ENCODE measurements at places on chromosomes 13 and 19. TPM values are rescaled to one million over a fixed set of nuclear protein-coding genes. Genes with fewer than 3 reads are reported as not detected.
A peak's percentile ranks its signal among the peaks of the same experiment; 100 is the strongest.

Gene ZNF573
- 6.1 TPM for total RNA-seq

Gene SH2D3A
- 24.9 TPM for total RNA-seq

Gene BEST2
- not detected for total RNA-seq

Gene REEP6
- total RNA-seq, result 1.6 TPM

Gene MEDAG
- not detected for total RNA-seq

DNA sequence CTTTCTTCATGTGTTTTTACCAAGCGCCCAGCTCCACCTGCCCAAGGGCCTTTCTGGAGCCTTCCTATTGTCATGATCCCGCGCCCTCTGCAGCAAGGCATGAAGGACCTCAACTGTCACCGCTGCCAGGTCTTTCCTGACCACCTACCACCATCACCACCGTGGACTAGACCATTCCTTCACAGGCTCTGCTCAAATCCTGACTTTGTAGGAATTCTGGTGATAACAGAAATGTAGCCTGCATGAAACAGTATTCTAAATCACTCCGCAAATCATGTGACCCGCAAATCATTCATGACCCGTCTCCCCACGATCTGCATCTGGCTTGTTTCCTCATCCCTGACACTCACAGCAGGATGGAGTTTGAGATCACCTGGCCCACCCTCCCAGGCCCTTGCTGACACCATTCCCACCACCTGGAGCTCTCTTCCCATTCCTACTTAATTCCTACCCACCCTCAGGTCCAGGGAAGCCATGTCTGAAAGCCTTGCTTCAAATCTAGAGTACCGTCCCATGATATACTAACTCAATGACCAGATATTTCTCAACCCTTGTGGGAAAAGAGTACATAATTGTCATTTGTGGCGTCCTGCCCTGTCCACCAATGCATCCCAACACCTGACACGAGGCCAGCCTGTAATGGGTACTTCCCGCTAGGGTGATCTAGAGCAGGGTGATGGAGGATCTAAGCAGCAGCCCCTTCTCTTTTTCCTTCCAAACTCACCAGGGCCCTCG is 1.3 kb downstream of the UBE2S start:
- no peak for DNase-seq

DNA sequence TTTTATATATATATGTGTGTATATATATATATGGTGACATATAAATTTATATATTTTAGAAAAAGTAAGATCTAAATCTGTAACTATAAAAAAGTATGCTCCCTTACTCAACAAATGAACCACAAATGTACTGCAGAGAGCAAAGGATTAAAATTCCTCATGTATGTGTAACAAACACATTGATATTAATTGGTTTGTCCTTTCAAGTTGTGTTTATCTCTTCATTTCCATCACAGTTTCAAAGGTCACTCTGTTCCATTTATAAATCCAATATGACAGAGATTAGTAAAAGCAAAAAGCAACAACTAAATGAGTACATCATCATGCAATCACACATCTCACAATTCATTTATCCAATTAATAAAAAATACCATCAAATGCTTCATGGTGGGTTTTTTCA is 247.9 kb downstream of the DACH1 start:
- no peak for DNase-seq

DNA sequence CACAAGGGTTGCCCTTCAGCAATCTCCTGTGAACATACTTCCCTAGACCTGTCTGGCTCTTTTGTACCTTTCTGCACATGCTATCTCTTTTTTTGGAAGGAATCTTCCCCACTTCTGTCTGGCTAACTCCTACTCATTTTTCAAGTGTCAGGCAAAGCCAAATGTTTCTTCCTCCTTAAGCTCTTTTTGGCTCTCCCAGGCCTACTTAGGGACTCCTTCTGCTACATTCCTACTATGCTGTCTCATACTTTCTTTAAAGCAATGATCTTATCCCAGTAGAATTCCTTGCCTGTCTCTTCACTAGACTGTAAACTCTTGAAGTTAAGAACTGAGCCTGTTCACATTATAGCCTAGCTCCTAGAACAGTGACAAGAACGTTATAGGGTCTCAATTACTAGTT is 114.9 kb upstream of the WASF3 start:
- no peak for DNase-seq

DNA sequence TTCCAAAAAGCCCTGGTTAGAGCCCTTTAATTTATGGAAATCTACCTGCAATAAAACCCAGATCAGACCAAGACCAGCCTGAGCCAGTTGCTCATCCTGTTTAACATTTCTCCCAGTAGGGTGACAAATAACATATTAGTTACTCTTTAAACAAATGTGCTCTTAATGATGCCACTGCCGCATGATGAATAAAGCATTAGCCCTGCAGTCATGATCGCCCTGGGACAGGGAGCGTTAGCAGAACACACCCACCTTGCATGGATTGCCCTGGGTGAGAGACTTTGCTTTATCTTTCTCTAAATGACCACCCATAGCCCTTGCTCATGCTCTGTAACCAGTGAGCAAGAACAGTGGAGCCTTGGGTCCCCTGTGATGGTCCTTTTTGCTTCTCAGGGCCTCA is 362.4 kb downstream of the ENOX1 start:
- no peak for DNase-seq

DNA sequence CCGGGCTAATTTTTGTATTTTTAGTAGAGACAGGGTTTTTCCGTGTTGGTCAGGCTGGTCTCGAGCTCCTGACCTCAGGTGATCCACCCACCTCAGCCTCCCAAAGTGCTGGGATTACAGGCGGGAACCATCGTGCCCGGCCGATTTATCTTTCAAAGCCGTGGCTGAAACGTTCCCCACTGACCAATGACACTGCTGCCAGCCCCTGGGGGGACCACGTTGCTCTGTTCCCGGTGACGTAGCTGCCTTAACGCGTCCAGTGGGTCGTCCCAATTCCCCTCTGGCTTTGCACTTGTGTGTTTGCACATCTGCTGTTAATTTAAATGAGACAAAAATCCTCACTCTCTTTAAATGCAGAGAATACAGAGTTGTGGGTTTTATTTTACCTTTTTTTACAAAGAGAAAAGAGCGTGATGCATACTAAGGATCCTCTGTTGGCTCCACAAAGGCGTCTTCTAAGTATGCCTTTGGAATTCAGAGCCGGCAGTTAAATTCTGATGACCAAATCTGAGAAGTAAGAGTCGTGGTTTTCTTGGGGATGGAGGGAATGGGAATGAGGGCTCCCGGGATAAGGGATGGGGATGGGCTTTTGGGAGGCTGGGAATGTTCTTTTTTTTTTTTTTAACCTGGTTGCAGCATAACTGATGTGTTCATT is 18.6 kb upstream of the LMTK3 start:
- no peak for DNase-seq

DNA sequence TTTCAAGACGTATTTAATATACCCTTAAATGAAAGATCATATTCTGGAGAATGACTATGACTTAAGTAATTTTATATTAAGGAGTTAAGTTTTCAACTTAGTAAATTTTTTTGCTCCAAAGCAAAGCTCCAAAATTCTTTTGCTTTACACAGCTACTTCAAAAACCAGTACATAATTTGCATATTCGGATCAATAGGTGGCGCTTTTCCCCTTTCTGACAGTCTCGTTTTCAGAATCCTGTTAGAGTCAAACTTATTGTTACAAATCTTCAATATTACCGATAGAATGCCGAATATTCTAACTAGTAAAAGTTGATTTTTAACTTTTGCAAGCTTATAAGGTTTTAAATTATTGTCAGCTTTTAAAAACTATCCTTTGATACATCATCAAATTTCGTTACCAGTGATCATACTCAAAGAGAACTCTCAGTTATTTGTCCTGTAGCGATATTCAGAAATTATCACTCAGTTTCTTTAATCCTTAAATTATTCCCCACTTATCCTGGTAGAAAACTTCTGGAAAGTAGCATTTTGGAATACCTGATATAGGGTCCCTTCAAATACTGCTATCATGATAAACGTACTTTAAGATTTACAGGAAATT is 852.7 kb upstream of the KLHL1 start:
- DNase-seq, result peak; percentile 8

GRCh38 chr19:40672038-40672437 is 18.4 kb downstream of the NUMBL start:
- no peak for DNase-seq

- no peak for DNase-seq
These were observed 199.5 kb downstream of the NDFIP2 start for GRCh38 chr13:79680485-79680884.

GRCh38 chr19:40609561-40610395 is 8.6 kb downstream of the LTBP4 start:
- peak; percentile 97 for DNase-seq

DNA sequence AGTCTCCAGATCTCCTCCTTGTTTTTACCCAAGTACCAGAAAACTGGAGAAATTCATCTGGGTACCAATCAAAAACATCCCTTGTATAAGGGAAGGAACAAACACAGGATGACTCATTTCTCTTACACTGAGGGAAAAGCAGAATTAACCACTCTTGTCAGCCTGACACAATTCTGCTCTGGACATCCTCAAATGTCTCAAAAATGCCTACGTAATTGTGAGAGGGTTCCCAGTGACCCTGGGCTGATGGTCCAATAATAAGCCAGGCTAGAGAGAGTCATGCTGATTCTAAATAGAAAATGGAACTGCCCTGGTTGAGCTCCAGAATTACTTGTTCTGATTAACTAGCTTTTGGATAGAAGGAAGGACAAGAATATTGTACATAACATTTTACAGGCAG is 14.5 kb downstream of the ZNF708 start:
- no peak for DNase-seq

GRCh38 chr19:5536337-5536894 is 31.3 kb downstream of the TINCR start:
- DNase-seq, result no peak

- no peak for DNase-seq
These were observed 18.5 kb upstream of the KCTD4 start for GRCh38 chr13:45219123-45219891.

- DNase-seq, result no peak
These were observed 22.8 kb downstream of the ZNF20 start for GRCh38 chr19:12117201-12117970.

- DNase-seq, result peak; percentile 69
These were observed 58.9 kb upstream of the TM9SF2 start for GRCh38 chr13:99442273-99442895.

GRCh38 chr19:38686530-38686888 is 39.1 kb downstream of the ACTN4 start:
- DNase-seq, result peak; percentile 66

DNA sequence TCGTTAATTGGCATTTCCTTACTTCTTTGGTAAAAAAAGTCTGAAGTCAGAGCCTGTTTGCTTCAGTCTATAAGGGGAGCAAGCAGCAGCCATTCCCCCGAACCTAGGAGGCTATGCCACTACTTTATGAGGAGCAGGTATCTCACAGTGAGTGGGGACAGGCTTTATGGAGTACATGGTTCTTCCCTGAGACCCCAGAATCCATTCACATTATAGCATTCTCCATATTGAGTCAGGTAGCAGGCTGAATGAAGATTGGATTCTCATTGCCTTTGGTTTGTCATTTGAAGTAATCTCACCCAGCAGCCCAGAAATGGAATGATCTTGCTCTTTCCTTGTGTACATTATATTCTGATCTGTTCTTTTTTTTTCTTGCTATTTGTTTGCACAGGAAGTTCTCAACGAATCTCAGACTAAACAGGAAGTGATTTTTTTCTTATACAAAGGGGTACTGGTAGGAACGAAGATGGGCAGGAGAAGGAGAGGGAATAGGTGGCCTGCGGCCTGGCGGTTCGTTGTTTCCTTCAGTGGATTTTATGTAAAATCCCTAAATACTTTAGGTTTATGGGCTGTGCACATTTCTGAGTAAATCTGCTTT is 74.4 kb downstream of the ARHGAP35 start:
- DNase-seq, result no peak
